ENCODE measurements at places on chromosomes 12 and 14.

- DNase-seq: no peak
Measured at GRCh38 chr12:103288016-103288415, 207.8 kb downstream of the C12orf42 start.

- no peak for DNase-seq
Measured at GRCh38 chr14:77076113-77076631, 21.9 kb upstream of the CIPC start.

DNA sequence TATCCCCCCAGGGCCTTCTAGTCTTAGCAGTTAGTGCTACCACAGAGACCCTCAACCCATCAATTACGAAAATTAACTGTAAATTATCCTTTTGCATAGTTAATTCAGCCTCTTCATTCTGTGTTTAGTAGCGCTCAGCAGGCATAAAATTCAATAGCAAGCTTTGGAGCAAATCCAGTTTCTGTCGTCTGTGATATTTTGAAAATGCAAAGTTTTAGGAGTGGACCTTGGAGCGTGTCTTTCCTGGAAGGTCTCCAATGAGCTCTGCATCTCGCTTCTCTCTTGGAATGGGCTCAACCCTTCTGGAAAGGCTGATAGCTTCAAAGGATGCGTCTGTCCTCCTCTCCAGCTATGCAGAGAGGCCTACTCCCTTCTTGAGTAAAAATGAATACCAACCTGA, 222.9 kb downstream of the SLC15A4 start:
- DNase-seq: no peak

- DNase-seq: no peak
Measured at GRCh38 chr14:34227834-34228649, 234.0 kb downstream of the SPTSSA start.

DNA sequence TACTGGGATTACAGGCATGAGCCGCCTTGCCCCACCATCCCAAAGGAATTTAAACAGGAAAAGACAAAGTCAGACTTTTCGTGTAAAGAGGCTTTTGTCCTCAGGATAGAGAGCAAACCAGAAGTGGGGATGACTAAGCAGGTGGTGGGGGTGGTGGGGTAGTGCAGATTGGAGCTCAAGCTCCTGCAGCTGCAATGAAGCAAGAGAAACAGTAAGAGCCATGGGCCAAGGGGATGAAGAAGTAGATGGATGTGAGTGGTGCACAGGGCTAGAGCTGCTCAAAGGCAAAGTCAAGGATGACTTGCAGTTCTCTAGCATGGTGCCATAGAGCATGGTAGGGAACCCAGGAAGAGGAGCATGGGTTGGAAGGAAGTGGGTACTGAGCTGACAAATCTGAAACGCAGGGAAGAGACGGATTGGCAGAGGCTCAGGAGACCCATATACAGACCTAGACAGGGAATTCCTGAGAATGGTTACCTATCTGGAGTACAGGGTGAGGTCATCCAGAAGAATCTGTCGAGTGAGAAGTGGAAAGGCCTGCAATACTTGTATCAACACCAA, 11.4 kb upstream of the RNF34 start:
- DNase-seq: peak; percentile 38

DNA sequence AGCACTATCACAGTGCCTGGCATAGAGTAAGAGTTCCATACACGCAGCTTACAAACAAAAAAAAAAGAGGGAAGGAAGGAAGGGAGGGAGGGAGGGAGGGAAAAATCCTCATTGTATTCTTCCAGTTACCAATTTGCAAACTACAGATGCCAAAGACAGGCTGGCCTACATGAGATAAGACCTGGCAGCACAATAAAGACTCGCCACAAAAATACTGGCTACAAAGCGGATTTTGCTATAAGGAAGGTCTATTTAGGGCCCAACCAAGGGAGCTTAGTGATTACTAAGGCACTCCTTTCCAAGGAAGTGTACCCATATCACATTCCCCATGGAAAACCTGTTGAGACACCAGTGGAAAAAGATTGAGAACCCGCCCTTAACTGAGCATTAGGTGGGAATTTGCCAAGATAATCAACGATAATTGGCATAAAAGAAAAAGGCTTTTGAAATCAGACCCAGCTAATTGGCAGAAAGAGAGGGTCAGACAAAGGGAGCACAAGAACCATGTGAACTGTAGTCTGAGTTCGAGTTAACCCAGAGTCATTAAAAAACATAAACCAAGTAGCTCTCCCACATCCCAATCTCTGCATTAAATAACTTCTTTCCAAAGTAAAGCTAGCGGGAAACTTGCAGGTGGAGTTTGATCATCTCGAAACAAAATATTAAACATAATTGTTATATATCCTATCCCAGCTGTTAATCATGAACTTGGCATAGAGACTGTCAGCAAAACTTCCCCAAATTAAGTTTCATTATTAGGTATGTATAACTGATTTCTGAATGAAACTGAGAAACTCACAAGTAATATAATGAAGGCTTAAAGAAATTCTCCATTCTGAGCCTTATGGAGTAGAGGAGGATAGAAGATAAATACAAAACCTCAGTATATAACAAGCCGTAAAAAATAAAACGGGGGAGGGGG, 50.1 kb downstream of the PHLDA1 start:
- DNase-seq: no peak

GRCh38 chr12:111462210-111462769, 56.6 kb downstream of the SH2B3 start:
- no peak for DNase-seq

DNA sequence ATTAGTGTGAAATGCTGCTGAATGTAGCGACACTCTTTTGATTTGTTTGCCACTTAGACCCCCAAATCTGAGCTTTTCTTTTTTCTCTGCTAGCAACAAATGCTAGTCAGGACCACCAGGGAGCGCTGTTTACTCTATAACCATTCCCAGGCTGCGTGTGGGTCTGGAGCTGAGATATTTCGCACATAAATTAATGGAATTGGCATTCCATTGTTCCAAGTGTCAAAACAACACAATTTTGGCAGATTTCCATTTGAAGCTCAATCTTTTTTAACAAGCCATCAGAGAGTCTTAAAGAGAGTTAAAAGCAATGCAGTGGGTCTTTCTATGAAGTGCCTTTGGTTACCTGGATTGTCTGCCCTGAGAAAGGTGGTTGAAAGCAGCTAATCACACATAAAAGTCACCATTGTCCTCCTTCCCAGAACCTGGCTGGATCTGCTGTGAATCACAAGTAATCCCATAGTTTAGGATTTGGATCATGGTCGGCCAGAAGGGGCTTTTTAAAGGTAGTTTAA, 7.4 kb upstream of the TMEM132C start:
- DNase-seq: no peak

GRCh38 chr12:10716704-10717315, 6.3 kb downstream of the YBX3 start:
- peak; percentile 77 for DNase-seq

GRCh38 chr14:21999402-21999801, 325.8 kb upstream of the OR4E1 start:
- DNase-seq: no peak

DNA sequence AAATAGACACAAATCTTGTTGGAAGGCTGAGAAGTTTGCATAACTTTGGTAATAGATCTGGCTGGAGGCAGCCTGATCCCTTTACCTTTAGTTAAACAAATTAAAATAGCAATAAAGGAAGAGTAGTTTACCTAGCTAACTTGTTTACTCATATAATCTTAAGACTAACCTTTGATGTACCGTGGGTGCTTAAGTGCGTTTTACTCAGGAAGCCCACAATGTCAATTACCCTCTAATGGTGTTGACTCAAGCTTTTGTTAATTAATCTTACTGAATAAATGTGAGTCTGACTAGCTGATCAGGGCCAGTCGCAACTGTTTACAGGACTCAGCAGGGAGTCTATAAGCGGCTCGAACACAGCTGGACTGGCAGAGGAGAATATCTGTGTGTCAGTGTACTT, 51.5 kb downstream of the FAR2 start:
- DNase-seq: no peak

GRCh38 chr12:66194122-66194521, 5.1 kb downstream of the IRAK3 start:
- DNase-seq: no peak

DNA sequence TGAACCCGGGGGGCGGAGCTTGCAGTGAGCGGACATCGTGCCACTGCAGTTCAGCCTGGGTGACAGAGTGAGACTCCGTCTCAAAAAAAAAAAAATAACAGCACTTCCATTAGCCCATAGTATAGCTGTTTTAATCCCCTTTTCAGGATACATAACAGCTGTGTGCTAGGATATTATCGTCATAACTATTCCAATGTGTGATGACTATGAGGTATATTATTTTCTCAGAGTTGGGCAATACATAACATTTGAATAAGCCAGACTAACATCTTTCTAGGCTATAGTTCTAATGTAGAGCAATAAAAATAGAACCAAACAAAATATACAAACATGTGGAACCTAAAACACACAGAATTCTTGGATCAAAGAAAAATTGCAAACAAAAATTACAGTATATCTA, 57.1 kb downstream of the MARK3 start:
- no peak for DNase-seq

DNA sequence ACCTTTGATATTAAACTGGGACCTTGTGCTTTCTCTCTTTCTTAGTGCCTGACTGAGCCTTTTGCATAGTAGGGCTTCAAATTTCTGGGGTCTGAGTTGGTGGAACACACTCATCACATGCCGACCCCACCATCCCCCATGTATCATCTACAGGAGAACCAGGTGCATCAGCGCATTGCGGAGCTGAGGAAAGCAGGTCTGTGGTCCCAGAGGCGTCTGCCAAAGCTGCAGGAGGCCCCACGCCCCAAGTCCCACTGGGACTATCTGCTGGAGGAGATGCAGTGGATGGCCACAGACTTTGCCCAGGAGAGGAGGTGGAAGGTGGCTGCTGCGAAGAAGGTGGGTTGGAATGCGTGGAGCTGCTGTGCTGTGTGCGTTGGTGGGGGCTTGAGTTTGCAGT, 37.8 kb downstream of the EP400 start:
- DNase-seq: no peak

GRCh38 chr14:46840944-46841720, 189.6 kb upstream of the RPL10L start:
- no peak for DNase-seq

- no peak for DNase-seq
Measured at GRCh38 chr14:28652782-28653181, 113.8 kb upstream of the FOXG1 start.

DNA sequence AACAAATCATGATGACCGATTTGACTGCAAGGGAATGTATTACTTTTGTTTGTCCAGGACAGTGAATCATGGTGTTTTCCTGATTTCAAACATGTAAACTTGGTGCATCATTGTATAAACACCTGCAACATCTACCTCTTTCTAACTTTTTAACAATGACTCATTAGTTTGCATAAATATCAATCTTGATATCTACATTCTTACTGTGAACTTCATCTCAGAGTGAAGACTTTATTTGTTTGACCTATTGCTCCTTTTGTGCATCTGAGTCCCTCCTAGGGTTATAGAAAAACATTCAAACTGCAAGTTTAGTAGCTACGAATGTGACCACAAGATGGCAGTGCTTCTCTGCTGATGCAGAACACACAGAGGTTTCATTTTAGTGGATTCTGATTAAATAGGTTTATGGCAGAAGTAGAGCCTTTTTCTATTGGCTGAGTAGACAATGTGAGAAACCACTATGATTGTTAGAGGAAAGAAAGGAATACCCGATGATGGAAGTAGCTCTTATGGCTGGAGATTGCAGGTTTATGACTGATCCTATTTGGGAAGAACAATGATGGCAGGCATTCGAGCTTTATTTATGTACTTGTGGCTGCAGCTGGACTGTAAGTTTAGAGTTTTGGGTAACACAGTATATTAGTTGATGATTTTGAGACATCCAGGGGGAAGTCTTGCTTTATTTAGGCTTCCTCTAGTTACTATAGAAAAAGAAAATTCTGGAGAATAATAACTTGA, 244.2 kb upstream of the OR4E1 start:
- peak; percentile 17 for DNase-seq

DNA sequence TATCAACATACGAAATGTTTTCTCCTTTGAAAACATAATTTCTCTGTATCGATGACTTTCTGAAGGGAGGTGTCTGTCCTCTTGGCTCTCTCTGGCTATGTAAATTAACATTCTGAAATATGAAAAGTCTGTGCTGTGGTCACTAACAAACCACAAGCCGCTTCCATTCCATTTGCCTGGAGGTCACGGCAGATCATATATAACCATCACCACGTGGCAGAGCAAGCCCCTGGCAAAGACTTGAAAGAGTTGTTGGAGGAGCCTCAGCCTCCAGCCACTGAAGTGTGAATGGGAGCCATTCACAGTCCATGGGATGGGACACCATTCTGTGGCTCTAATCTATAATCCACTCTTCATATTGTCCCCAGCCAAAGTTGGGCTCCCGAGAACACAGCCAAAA, 39.6 kb downstream of the CDKL1 start:
- DNase-seq: no peak

- DNase-seq: peak; percentile 30
Measured at GRCh38 chr12:24360907-24361306, 411.4 kb upstream of the SOX5 start.

DNA sequence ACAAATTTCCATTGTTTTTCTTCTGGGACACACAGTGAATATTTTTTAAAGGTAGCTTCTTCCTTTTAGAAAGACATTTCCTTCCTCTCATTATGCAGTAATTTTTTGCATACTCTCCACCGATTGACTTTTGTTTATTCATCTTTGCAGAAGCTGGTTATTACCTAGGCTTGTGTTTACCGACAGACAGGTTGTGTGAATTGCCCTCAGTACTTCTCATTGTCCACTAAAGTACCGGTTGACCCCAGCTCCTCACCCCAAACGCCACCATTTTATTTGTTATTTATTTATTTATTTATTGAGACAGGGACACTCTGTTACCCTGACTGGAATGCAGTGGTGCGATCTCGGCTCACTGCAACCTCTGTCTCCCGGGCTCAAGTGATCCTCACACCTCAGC, 63.4 kb upstream of the MYL2 start:
- DNase-seq: no peak

GRCh38 chr12:22196236-22196635, 138.3 kb downstream of the ST8SIA1 start:
- DNase-seq: no peak

GRCh38 chr14:47269756-47270492, 405.5 kb downstream of the MDGA2 start:
- no peak for DNase-seq

DNA sequence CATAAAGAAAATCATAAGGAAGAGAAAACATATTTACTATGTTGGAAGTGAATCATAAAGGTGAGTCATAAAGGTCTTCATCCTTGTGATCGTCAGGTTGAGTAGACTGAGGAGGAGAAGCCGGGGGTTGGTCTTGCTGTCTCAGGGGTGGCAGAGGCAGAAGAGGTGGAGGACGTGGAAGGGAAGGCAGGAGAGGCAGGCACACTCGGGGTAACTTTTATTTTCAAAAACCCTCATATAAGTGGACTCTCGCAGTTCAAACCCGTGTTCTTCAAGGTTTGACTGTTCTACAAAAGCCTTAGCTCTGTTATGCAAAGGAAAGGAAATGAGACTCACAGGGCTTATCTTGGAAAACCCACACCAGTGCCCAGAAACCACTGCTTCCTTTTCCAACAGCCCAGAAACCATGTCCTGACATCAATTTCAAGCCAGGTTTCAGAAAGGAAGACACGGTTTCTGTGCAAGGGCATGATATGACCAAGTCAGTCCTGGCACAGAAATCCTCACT, 14.0 kb downstream of the SMCO2 start:
- no peak for DNase-seq

- DNase-seq: no peak
Measured at GRCh38 chr14:83975841-83976770, 1553.8 kb upstream of the FLRT2 start.

GRCh38 chr14:20996521-20996920, 2.6 kb upstream of the SLC39A2 start:
- DNase-seq: no peak

- no peak for DNase-seq
Measured at GRCh38 chr12:87960566-87960965, 68.6 kb downstream of the C12orf50 start.

- no peak for DNase-seq
Measured at GRCh38 chr12:128519426-128519825, 252.5 kb downstream of the TMEM132C start.

GRCh38 chr12:19970116-19970515, 398.2 kb upstream of the PDE3A start:
- DNase-seq: peak; percentile 65
